ENCODE measurements at places on chromosomes 3 and 15. TPM values are rescaled to one million over a fixed set of nuclear protein-coding genes. Genes with fewer than 3 reads are reported as not detected.

DNA sequence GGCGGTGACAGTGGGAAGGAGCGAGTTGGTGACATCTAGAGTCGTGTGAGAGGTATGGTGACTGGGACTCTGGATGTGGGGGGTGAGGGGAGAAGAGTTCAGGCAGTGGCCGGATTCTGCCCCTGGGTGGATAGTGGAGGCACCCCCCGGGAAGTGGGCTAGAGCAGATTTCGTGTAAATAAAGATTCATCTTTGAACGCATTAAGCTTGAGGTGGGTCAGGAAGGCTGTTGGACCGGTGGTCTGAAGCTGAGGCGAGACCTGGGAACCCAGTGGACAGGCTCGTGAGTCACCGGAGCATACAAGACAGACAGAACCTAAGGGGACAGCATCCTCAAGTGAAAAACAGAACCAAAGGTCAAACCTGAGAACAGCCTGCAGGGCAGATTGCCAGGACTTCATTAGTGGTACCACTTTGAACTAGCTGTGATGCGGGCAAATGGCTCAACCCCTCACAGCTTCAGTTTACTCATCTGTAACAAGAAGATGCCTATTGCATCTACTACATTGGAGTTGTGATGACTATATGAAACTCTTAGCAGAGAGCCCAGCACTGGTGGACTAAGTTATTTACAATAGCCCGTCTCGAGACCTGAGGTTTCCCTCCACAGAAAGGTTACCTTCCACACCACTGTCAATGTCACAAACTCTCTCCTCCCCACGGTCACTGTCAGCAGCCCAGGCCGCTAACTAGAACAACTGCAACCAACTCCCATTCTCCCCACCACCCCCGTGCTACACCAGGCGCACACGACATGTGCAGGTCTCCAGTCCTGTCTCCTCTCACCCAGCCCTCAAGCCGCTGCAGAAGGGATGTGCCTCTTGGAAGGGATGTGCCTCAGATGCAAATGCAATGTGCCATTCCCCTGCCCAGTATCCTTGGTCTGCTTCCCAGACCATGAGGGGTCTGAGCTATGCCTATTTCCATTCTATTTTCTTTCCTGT, 901 bp upstream of the CLN6 start:
- DNase-seq: peak; percentile 53

- DNase-seq: no peak
Measured at GRCh38 chr3:70608434-70608833, 296.0 kb upstream of the MDFIC2 start.

GRCh38 chr3:50612970-50613846, 1.6 kb upstream of the CISH start:
- no peak for DNase-seq

GRCh38 chr15:95503640-95504225, 826.8 kb upstream of the NR2F2 start:
- DNase-seq: no peak

DNA sequence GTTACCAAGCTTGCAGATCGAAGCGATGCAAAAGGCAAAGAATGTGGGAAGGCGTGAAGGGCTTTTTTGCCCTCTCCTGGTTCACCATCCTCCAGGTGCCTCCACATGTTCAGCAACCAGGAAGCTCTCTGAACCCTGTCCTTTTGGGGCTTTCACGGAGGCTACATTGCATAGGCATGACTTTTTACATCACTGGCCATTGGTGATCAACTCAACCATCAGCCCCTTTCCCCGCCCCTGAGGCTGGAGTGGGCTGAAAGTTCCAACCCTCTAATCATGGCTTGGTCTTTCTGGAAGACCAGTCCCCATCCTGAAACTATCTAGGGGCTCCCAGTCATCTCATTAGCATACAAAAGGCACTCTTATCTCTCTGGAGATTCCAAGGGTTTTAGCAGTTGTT, 52.6 kb downstream of the UACA start:
- no peak for DNase-seq

GRCh38 chr3:132380920-132381319, 36.4 kb upstream of the DNAJC13 start:
- DNase-seq: no peak

DNA sequence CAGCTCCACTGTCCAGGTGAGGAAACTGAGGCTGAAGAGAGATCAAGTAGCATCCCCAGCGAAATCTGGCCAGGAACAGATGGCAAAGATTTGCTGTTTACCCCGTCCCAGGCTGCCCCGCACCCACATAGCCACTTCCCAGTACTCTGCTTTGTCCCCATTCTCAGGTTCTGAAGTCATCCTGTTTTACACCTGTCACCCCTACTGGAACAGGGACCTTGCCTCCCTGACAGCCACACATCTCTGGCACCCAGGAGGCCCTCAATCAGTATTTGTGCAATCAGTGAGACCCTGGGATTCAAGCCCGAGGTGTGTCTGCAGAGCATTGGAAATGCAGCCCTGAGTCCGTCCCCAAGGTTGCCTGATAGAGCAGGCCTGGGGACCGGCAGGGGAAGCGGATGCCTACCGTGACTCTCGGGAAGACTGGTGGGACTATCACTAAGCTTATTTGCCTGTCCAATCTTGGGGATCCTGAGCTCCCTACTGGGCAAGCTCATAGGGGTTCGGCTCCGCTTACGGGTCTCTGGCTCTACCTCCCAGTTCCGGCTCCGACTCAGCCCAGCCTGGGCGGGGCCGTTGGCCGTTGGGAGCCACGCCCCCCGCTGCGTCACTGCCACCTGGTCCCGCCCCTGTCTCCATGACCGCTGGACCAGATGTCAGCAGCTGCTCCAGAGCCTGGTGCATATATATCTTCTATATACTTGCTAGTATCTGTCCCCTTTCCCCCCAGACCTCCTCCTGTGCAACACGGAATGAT, 17.5 kb upstream of the FANCD2 start:
- DNase-seq: peak; percentile 88

DNA sequence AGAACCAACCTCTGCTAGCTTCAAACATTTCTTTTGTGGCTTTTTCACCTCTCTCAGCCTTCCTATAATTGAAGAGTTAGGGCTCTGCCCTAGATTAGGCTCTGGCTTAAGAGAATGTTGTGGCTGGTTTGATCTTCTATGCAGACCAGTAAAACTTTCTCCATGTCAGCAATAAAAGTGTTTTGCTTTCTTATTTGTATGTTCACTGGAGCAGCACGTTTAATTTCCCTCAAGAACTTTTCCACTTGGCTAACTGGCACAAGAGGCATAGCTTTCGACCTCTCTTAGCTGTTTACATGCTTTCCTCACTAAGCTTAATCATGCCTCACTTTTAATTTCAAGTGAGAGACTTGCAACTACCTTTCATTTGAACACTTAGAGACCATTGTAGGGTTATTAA, 964.7 kb downstream of the ROBO2 start:
- no peak for DNase-seq

DNA sequence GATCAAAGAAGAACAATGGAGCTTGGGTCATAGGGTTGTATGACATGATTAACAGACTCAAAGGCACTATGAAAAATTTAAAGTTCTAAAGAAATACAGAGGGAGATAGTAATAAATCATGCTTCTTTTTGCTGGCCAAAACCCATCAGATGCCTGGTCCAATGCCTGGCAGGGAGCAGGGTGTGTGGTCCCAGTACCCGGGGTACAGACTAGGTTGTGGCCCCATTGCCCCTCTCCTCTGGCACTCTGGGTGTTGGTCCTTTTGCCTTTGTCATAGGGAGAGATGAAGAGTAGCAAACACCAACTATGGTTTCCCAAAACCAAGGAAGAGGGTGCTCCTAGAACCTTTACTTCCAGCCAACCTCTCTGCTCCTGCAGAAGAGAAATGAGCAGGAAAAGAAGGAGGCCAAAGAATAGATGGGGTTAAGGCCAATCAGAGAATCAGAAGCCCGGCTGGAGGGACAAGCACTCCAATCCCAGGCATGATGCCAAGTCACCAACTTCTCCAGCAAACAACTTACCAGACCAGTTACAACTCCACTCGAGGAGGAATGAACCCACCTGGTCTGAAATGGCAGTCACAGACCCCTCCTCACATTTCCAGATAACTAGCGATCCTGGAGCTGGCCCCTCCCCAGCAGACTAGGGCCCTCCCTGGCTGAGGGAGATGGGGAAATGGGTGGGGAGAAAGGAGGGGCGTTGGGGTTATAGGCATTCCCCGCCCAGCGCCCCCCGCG, 1.8 kb downstream of the IGDCC3 start:
- DNase-seq: no peak

GRCh38 chr3:169303660-169304059, 359.9 kb downstream of the MECOM start:
- DNase-seq: no peak

- DNase-seq: no peak
Measured at GRCh38 chr15:22265056-22265945, 185.0 kb downstream of the OR4M2 start.

DNA sequence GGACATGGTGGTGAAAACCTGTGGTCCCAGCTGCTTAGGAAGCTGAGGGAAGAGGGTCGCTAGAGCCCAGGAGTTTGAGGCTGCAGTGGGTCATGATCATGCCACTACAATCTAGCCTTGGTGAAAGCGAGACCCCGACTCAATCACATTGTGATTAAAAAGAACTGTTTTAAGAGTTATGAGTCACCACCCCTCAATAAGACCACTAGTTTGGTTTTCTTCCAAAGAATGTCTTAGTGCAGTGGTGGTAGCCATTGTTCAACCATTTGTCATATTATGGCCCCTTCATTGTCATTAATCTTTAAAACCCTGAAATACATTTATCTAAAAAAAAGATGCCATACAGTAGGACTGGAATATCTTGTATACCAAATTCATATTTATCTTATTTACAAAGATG, 48.8 kb downstream of the BLM start:
- no peak for DNase-seq

DNA sequence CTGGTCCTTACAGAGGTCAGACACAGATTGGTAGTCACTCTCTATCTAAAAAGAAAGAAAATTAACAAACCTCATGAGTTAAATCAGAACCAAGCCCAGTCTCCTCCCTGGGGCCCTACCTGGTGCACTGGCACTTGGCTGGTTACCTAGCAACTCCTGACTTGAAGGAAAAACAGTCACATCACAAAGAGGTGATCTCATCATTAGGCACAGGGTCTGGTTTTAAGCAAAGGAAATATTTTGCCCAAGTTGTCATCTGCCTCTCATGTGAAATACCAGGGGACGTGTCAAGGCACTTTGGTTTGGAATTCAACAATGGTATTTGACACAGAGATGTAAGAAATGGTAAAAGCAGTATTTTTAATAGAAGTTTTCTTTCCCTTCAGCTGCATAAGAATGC, 47.7 kb upstream of the FMN1 start:
- DNase-seq: peak; percentile 23

GRCh38 chr3:169980055-169980454, 13.4 kb downstream of the SEC62 start:
- DNase-seq: peak; percentile 61

DNA sequence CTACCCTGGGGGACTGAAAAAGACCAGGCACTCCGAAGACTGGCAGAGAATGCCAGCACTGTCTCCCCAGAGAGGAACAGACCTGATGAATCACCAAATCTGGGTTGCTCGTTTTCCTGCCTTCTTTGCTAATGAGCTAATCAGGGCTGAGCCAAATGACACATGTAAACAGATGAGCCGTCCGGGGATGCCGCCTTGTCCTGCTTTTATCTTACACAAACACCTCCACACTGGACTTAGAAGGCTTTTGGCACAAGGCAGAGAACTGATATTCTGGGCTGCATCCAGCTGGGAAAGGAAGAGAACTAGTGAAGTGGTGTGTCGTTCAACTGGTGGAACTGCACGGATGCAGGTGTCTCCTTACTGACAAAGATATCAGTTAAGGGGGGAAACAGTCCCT, 88.1 kb downstream of the MECOM start:
- no peak for DNase-seq

DNA sequence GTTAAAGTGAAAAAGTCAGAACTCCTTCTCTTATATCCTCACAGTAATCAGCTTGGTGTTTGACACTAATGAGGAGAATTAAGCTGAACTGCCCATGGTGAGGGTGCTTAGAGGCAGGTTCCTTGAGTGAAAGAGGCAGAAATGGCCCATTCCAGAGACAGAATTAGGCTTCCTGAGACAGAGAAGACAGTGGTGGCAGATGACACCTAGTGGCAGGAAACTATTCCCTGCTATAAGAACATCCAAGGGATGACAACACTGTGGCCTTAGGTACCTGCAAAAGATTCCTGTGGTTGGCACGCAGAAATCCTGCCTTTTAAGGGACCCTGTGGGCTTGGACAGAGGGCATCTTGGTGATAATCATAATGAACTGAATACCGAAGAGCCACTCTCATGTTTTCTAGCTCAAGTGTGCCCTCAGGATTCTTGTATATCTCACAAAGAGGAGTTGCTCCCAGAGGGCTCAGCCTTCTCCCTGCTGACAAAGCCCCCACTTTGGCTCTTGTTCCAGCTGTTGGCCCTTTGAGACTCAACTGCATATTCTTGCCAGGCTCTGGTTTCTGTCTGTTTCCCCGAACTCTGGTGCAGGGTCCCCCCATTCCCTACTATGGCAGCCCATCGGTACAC, 56.0 kb downstream of the KBTBD12 start:
- DNase-seq: no peak

GRCh38 chr3:24541935-24542334, 47.3 kb upstream of the THRB start:
- DNase-seq: no peak

GRCh38 chr3:13509059-13509815, 29.1 kb downstream of the HDAC11 start:
- DNase-seq: no peak

GRCh38 chr3:10852066-10852808, 36.2 kb downstream of the SLC6A11 start:
- no peak for DNase-seq

DNA sequence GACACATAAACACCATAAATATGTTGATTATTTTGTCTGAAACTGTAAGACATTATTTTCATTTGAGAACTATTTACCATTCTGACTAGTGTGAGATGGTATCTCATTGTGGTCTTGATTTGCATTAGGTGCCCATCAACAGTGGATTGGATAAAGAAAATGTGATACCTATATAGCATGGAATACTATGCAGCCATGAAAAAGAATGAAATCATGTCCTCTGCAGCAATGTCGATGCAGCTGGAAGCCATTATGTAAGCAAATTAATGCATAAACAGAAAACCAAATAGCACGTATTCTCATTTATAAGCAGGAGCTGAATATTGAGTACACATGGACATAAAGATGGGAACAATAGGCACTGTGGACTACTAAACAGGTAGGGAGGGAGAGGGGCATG, 258.7 kb upstream of the TPRG1 start:
- DNase-seq: no peak

- DNase-seq: no peak
Measured at GRCh38 chr15:27418726-27419125, 447.7 kb downstream of the GABRG3 start.

- DNase-seq: peak; percentile 61
Measured at GRCh38 chr3:116770815-116771450, 61.4 kb downstream of the TUSC7 start.

Gene SLC4A7
- polyA plus RNA-seq: 24.6 TPM

Gene TRA2B
- 162 TPM for polyA plus RNA-seq

Gene NOX5
- 0.16 TPM for polyA plus RNA-seq

Gene CLDN1
- polyA plus RNA-seq: 17.4 TPM

Gene SLC27A2
- 29.6 TPM for polyA plus RNA-seq

Gene KIF7
- 3.7 TPM for polyA plus RNA-seq

Gene RTF1
- polyA plus RNA-seq: 42.0 TPM

Gene TNFAIP8L3
- 3.8 TPM for polyA plus RNA-seq

Gene CADM2
- 2.4 TPM for polyA plus RNA-seq

Gene CEP70
- 17.8 TPM for polyA plus RNA-seq

Gene SEMA3B
- 87.0 TPM for polyA plus RNA-seq

Measured in large intestine (tissue), 12 donors.